Ureter (tissue), 1 donor: ENCODE measurements at places on chromosomes 2 and 18. TPM values are rescaled to one million over a fixed set of nuclear protein-coding genes. Genes with fewer than 3 reads are reported as not detected.

- no peak for DNase-seq
Measured at GRCh38 chr2:20674309-20674965, 7.5 kb downstream of the GDF7 start.

DNA sequence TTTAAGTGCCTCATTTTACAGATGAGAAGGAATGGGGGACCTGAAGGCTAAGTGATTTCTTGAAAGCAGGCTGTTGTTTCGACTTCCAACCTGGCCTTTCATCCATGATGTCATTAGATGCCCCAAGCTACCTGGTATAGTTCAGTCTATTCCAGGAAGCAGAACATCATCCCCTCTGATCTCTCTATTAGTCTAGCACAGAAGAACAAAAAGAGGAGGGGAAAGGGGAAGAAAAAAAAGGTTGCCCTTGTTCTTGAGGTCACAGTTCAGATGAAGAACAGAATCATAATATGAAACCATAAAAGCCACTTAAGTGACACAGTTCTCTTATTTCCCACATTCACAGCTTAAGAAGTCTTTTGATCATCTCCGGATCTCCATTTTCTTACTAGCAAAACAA, 386.2 kb upstream of the HNRNPA3 start:
- DNase-seq: no peak

DNA sequence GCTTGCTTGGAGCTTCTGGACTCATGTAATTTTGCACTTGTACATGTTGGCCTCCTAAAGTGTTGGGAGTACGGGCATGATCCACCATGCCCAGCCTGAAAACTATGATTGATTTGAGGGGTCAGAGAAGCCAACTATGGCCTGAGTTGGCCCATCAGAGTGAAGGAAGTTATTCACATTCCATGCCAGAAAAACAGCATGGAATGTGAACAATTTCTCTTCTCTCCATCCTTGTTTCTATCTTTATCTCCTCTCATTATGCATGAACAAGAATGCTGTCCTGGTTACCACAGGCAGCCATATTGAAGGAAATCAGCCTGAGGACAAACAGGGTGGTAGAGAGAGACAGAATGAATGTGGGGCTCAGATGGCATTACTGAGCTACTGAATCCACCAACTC, 3.5 kb upstream of the CD226 start:
- no peak for DNase-seq

DNA sequence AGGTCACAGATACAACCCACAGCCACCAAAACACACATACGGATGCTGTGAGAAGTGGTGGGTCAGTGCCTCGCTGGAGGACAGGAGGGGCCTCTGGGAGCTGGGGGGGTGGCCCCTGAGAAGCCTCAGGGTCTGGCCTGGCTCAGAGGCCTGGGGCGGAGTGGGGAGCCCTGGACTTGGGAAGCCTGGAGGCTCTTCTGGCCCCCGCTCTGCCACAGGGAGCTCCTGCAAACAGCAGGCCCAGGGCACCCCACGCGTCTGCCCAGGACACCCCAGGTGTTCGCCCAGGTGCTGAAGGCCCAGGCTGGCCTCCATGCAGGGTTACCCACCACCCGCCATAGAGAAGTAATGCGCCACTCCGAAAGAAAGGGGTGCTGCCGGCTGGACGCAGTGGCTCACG, 25.9 kb downstream of the THAP4 start:
- no peak for DNase-seq

DNA sequence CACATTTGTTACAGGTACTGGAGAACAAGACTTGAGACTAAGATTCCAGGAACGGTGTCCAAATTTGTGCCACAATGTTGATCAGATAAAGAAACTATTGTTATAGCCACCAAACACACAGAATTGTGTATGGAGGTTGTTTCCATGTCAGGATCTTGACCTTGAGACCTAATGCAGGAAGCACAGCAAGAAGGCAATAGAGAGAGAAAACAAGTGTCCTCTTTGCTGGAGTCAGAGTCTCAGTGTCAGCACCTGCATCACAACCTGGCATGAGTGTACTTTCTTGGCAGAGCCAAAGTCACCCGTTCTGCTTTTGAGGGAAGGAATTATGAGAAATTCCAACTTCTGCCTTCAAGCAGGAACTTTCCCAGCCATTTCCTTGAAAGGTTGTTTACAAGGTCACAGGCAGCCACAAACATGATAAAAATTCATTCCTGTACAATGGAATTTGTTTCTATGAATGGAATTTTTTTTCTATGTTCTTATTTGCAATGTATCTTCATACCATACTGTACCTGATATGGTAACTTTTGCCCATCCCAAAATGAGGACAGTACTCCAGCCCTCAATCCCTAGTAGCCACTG, 118.4 kb downstream of the PKP4 start:
- no peak for DNase-seq

DNA sequence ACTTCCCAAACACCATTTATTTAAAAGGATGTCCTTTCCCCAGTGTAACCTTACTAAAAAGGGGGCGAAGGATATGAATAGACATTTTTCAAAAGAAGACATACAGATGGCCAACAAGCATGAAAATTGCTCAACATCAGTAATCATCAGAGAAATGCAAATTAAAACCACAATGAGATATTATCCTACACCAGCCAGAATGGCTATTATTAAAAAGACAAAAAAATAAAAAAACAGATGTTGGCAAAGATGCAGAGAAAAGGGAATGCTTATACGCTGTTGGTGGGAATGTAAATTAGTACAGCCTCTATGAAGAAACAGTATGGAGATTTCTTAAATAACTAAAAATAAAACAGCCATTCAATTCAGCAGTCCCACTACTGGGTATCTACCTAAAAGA, 142.3 kb upstream of the NT5C1B start:
- DNase-seq: no peak

DNA sequence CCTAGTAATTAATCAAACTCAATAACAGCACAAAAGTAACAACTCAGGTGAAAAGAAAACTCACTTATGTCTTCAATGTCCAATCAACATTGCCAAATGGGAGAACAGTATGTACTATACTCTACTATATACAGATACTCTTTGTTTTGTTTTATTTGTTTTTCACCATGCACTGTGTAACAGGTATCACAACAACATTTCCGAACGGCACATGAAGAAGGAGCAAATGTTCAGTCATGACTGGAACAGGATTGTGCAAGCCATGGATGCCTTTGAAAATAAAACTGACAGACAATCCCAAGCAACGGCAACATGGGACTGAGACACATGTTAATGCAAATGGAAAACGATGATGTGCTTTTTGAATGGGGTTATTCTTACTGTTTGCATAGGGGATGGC, 334.9 kb upstream of the THUMPD2 start:
- no peak for DNase-seq

DNA sequence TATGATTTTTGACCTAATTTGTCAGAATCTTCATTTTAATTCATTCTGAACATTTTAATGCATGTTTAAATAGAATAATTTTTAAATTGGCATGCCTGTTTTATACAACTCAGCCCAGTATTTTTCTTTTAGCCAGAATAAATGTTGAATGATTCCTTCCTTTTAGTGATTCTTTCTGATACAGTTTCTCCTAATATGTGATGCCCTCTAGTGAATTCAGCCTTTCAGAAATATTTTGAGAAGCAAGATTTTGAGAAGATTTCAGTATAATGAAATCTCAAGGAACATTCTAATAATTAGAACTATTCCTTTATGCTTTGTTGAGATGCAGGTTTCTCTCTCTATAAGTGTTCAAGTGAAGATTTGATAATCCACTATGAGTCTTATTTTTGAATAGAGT, 28.5 kb downstream of the LCLAT1 start:
- no peak for DNase-seq

DNA sequence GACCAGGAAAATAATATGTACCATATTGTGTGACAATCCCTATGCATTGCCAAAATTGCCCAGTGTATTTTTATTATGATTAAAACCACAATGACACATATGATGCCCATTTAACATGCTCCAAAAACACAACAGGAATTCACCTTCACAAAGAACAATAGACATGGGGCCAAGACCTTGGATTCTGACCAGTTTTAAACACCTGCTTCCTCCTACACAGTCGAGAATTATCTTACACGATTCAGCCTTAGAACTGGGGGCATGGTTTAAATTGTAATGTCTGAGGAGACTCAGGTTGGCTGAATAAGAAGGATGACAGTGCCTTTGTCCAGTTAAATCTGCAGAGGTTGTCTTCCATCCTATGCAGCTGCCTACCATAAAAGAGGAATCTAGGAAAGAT, 212.7 kb downstream of the PLCL1 start:
- no peak for DNase-seq

DNA sequence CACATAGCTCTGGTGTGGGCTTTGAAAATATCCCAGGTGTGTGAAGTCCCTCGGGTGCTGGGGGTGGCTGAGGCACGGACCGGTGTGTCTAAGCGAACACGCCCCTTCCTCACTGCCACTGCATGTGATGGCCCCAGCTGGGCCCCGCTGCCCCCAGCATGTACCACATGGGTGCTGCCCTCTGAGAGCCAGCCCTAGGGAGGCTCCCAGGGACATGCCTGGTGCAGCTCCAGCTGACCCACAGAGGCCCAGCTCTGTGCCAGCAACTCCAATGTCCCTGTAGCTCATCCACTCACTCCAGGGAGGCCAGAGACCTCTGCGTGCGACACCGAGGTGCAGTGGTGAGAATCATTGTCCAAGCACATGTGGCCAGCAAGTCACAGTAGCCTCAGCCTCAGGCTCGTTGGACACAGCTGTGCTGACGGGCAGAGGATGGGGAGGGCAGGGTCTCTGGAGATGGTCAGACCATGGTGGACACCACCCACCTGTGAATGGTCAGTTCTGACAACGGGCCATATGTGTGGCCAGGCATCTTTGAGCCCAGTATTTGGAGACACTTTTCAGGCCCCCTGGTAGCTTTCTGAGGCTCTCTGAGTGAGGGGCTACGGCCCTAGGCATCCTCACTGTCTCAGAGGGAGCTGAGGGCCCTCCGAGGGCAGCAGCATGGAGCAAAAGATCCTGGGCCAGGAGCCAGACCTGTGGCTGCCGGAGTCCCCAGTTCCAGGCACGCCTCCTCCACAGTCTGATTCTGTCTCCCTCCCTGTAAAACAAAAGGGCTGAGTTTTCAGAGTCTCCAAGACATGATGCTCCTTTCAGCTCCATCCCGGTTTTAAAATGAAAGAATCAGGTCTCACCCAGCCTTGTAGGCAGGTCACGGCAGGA, 220.7 kb downstream of the NDUFA10 start:
- peak; percentile 30 for DNase-seq

DNA sequence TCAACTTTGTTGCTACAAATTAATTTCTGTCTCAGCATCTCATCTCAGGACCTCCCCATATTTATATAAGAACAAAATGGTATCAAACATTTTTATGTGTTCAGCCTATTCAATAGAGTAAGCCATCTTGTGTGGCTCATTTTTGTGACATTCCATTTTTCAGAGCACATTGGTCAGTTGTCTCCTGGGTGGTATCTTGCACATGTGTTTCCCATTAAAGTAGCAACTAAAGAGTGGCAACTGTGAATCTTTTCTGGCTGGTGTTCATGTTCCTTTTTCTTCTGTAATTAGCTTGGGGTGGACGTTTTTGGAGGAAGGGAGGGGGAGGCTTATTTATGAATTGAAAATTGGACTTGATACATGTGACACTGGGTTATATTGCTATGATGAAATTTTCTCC, 45.4 kb upstream of the EFEMP1 start:
- no peak for DNase-seq

DNA sequence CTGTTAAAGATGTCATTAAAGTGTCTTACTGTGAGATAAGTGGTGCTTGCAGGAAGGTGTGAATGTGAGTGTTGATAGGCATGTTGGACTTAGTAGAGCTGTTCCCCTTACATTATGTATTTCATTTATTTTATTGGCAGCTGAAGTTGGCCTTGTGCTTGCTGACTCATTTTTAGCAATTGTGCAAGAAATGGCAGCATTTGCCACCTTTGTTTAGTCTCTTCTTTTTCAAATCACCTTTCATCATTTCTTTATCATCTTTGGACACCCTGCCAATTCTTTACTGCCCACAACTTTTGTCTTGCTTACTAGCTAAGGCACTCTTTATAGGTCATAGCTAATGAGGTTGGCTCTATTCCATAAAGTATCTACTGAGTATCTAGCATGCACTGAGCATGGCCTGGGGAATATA, 130.3 kb upstream of the LYPD6 start:
- no peak for DNase-seq

GRCh38 chr2:88574445-88574844, 52.8 kb downstream of the EIF2AK3 start:
- no peak for DNase-seq

GRCh38 chr2:227036527-227036926, 127.5 kb downstream of the COL4A4 start:
- DNase-seq: no peak

DNA sequence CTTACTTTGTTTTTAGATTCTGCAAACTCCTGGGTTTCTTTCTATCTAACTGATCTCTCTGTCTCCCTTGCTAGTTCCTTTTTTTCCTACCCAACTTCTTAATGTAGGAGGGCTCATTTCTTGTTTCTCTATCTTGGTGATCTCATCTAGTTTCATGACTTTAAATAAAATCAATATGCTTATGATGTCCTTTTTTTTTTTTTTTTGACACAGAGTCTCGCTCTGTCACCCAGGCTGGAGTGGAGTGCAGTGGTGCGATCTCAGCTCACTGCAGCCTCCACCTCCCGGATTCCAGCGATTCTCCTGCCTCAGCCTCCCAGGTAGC, 42.2 kb upstream of the IL1RL1 start:
- no peak for DNase-seq

DNA sequence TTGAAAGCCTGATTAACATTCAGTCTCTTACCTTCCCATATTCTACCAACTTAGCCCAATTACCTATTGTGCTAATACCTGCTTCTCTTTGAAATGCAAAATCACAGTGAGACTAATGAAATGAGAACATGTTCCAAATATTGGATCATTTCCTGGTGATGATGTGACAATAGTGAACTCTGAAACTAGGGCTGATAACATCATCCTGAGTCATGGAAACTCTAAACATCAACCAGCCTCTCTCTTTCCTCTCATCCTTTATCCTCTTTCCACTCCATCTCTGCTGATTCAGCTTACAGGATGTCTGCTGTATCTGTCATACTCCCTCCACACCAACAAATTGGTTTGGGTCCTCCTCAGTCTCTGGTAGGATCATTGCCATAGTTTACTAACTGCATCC, 98.8 kb upstream of the NCKAP5 start:
- DNase-seq: no peak

The CD8B2 gene
- 0.65 TPM for total RNA-seq

The EFR3B gene
- total RNA-seq: 1.0 TPM

The TXNDC2 gene
- 0.21 TPM for total RNA-seq

The CFAP65 gene
- total RNA-seq: not detected

The TBR1 gene
- total RNA-seq: not detected

The ALPG gene
- not detected for total RNA-seq
